ENCODE measurements at places on chromosomes 11 and 22.

GRCh38 chr11:69000391-69000790 is 12.7 kb downstream of the MRGPRF start:
- no peak for DNase-seq

DNA sequence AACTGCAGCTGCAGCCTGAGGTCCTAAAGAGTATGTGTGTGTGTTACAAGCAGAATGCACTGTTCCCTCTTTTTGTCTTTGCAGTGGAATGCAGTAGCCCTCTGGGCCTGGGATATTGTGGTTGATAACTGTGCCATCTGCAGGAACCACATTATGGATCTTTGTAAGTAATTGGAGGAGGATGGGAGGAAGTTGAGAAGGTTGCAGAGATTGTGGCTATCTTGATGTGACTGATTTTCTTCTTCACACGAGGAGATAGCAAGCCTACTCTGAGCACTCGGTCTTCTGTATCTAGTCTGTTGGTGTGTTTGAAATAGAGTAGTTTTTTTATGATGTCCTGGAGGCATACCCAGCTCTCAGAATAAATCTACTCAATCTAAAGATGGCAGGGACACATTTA is 2.3 kb downstream of the RBX1 start:
- DNase-seq, result no peak

DNA sequence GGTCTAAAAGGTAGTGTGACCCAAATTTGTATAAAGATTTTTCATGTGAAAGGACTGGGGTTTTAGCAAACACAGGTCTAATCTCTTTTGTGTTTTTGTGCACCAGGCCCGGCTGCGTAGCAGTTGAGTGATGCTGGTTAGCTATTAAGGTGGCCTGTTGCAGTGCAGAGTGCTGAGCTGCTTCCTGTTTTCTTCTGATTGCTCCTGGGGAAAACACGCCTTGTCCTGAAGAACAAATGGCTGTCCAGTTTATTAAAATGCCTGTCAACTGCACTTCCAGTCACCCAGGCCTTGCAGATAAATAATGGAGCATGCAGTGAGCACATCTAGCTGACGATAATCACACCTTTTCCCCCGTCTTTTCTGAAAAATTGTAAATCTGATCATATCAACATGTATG is 1.8 kb downstream of the SRSF8 start:
- peak; percentile 97 for DNase-seq

DNA sequence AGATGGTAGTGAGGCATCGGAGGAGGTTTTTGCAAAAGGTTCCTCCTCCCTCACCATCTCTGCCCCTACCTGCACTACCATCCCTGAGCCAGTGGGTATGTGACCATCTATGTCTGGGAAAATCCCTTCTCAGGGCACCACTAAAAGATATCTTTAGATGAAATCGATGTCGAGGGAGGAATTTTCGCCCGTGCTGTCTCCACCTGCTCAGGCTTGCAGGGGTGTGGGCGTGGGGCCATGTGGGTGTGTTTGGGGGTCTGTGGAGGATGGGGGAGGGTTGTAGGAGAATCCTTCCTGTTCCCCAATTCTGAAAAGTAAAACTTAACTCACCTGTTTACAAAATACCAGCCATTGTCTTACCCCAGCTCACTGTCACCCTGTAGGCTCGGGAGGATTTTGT is 12.4 kb downstream of the MPPED1 start:
- no peak for DNase-seq

DNA sequence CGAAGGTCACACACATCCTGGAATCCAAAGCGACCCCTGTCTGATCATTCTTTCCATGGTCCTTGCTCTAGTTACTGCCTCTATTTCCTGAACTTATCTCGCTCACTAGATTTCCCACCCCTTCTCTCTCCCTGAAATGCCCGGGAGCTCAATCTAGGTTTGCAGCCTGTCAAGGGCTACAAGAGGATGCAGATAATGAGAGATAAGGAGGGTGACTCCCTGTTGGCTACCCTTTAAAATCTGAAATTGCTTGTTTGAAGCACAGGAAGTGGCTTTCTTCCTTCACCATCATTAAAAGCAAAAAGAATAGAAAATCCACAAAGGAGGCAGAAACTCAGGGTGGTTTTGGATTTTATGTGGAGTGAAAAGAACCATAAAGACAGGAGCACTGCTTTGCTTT is 13.0 kb upstream of the FLI1 start:
- no peak for DNase-seq

- DNase-seq, result no peak
Measured at GRCh38 chr11:32940865-32941264, 48.3 kb downstream of the QSER1 start.

- DNase-seq, result no peak
Measured at GRCh38 chr11:32438866-32439489, 3.6 kb upstream of the WT1 start.

GRCh38 chr11:112793416-112793815 is 167.8 kb upstream of the NCAM1 start:
- no peak for DNase-seq

- DNase-seq, result peak; percentile 14
Measured at GRCh38 chr11:115333121-115333520, 171.1 kb downstream of the CADM1 start.

DNA sequence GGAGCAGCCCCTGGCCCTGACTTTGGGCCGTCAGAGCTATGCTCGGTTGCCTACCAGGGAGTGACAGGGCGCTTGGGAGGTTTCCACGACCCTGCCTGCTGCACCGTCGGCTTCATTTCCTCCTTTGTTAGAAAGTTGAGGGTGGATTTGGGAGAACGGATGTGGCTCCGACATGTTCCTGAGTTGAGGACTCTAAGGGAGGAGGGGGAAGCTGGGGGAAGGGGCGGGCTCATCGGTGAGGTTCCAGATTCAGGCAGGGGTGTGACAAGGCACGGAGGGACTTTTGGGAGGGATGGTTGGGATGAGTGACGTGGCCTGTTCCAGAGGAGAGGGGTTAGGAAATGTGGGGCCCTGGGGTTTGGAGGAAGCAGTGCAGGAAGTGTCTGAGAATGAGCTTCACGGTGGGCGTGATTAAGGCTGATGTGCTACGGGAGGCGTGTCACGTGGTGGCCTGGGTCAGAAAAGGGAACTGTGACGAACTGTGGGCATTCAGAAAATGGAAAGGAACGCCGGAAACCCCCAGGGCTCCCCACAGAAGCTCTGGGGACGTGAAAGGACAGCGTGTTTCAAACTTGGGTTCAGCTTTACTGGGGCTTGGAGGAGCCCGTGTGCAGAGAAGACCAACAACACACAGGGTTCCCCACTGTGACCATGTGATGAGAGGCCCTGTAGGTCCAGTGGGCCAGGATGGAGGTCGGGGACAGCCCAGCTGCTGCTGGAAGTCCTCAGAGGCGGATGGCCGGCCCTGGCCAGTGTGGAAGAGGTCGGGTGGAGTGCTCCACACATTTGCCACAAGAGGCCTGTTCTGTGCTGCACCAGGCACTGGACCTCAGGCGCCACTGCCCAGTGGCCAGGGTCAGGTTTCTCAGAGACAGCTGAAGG is 2.8 kb downstream of the PARVB start:
- no peak for DNase-seq

- no peak for DNase-seq
Measured at GRCh38 chr11:11519184-11519583, 102.6 kb downstream of the GALNT18 start.

- DNase-seq, result no peak
Measured at GRCh38 chr11:88626216-88626615, 288.7 kb upstream of the CTSC start.

DNA sequence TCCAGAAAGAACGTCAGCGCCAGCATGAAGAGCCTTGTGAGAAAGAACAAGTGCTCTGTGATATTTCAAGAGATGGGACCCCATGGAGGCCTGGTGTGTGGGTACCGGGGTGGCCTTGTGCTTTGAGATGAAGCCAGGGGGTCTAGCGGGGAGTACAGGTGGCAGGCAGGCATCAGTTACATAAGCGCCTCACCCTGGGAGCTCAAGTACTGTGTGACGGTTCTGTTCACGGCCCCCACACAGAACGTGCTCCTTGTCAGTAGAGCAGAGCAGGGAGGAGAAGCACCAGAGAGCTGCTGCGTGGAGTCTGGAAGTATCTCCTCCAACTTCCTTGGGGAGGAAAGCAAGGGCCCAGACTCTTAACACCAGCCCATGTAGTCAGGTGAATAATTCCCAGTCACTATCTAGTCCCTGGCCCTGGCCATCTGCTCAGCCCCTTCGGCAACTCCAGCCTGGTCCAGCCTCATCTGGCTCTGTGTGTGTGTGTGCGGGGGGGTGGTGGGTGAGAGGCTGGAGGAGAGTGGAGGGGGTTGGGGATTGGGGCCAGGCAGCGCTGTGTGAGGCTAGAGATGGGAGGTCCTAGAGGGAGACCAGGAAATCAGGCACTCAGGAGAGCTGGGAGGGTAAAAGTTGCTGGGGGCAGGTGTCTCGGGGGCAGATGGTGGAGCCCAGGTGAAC is 32.4 kb downstream of the MCM5 start:
- DNase-seq, result no peak

DNA sequence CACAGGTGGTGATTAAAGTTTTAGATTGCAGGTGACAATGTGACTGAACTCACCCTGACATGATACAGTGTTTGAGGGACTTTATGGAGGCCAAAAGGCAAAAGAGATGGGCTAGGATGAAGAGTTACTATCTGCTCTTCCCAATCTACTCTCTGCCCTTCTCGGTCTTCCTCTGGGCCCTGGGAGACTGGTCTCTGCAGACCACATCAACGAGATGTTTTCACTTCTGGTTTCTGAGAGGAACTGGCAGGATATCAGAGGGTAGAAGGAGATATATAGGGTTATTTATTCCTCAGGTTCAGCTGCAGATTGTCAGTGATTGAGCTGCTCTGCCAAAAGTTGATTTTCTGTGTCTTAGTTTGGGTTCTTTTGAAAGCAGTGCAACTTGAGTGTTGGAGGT is 32.4 kb upstream of the CD44 start:
- no peak for DNase-seq
